H1 (cell line): ENCODE measurements at places on chromosomes 13 and 19.

GRCh38 chr13:67147342-67148133 is 82.6 kb downstream of the PCDH9 start:
- no peak for DNase-seq

DNA sequence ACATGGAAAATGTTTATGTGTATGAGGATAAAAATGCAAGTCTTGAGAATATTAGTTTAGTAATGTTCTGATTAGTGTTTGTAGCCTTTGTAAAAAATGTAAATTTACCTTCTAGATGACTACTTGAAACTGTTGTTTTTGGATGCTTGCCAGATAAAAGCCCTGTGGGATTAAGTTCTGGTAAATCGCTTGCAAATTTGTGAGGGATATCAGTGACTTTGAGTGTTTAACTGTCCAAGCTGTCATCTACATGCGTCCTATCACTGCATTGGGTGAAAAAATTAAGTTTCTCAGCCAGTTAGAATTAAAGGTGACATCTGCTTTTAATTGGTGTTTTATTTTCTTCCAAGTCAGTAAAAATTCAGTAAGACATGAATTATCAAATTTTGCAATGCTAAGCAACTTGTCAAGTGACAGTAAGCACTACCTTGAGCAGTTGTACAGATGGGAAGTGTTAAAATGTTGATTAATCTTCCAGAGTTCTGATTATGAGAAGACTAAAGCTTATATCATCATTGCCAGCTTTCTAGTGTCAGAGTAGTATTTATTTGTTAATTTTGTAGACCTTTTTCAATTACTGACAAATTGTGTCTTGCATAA is 88.0 kb downstream of the PCCA start:
- DNase-seq, result no peak

DNA sequence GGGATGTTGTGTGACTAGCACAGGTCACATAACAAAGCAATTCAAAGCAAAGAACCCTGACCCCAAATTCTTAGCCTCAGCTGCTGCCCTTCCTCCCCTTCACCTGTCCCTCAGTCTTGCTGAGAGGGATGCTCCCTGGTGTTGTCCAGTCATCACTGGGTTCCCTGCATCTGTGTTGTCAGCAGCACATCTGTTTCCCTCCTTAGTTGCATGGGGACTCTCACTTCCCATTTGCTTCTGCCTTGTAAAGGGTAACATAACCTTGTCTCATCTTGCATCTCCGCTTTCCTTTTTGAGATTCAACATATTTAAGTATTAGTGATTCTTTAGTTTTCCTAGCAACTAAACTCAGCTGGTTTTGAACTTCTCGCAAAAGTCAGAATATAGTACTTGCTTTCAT is 54.0 kb downstream of the SPATA13 start:
- no peak for DNase-seq

- DNase-seq, result no peak
These were observed 22.5 kb downstream of the OBI1 start for GRCh38 chr13:78636495-78636894.

DNA sequence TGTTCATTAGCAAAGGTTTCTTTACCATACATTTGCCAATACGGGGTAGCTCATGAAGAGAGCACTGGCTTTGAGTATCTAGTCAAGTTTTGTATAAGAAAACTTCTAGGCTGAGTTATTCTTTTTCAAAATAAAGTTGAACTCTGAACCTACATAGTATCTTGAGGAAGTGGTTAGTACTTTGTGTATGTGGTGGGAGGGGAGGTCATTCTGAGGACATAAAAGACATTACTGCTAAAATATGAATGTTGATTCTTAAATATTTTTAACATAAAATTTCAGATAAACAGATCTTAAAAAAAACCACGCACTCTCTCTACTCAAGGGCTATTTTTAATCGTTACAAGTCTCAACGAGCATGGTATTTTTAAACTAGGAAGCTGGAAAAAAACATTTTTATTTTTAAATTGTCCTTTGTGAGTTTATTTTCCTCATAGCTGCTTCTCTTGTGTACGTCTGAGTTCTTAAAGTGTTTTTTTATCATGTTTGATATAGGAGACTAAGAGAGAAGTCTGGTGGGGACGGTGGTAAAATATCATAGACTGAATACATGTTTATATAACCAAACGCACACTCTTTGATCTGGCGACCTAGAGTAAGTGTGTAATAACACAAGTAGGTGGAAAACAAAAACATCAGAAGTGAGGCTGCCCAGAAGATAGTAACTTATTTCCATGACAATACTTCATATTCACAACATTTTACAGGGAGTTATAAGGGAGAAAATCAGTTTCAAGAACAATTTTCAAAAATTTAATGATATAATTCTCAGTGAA is 118.0 kb upstream of the POSTN start:
- DNase-seq, result no peak

GRCh38 chr19:54902061-54902460 is 3.9 kb upstream of the NCR1 start:
- DNase-seq, result no peak

- DNase-seq, result no peak
These were observed 7.3 kb downstream of the PTGER1 start for GRCh38 chr19:14467816-14468215.

DNA sequence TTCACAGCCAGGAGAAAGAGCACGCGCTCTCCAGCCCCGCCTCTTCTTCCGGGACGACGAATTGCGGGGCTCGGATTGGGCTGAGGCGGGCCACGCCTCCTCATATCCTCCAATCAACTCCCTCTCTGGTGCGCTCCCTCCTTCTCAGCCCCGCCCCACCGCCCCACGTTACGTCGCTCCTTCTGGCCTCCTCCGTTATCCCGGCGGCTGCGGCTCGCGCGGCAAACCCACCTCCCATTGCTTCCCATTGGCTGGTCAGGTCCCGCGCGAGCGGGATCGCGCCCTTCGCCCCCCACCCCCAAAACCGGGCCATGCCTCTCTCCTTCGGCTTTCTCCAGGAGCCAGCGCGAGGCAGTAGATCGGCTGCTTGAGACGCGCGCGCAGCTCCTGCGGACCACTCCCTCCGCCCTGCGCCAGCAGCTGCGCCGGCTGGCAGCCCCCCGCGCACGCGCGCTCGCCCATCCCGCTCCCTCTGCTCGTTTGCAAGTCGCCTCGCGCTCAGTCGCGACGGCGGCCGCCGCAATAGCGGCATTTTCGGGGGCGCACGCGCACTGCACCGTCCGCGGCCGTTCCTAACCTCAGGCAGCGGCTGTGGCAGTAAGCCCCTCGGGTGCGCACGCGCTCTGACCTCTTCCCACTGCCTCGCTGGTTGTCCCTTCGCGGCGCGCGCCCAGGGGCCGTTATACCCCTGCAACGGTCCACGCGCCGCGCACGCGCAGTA is 512 bp upstream of the ARHGAP35 start:
- peak; percentile 95 for DNase-seq

DNA sequence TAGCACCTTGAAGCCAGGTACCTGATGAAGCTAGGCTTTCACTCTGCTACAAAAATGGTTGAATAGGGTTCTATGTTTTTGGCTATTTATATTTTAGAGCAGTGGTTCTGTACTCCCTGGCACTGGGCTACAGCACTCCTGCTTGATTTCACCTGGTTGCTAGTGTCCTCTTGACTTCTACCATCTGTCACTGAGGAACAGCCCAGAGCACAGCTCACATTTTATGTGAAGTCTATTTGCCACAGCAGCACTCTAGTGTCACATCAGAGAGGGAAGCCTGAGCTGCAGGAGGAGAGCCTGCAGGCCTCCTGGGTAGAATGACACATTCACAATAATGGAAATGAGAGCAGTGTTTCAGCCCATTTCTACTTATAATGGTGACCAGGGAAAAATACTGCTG is 184.2 kb downstream of the ZNF486 start:
- DNase-seq, result no peak

DNA sequence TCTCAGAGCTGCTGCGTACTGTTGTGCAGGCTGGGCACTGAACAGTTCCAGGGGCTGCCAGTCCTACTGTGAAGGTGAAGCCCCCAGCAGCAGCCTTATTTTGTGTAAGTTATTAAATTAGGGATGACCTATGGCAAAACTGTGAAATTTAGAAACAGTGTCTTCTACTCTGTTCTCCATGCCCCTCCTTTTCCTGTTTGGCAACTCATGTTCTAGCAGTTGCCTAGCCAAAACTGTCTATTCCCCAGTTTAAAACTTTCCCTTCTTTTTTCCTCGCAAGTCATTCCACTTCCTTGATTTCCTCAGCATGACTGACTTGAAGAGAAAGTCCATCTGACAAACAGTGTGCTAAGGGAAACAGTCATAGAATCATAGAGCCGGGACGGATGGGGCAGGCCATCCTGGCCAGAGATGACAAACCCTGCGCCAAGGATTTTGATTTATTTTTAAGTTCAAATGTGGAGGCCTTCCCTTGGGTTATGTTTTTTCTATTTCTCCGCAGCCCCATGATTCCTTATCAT is 78.1 kb upstream of the OLFM4 start:
- no peak for DNase-seq

GRCh38 chr19:17259118-17259780 is 5.3 kb downstream of the USHBP1 start:
- no peak for DNase-seq

DNA sequence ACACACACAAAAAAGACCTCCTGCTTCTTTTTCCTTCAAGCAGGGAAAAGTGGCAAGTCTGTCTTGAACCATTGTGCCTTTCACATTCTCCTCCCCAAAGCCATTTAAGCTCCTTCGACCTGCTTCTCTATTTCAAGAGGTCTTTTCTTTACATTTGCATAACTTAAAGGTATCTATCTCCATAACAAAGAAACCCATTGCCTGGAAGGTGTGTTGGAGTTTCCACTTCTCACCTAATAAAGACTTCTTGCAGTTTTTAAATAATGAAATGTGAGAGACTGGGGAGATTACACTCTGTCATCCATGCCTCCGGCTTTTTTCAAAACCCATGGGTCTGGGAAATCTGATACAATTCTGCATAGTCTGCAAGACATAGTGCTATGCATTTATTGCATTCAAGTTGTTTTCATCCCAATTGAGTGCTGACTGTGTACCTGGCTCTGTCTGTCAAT is 41.8 kb upstream of the NBEA start:
- DNase-seq, result peak; percentile 53

GRCh38 chr19:2912306-2912705 is 11.6 kb downstream of the ZNF57 start:
- DNase-seq, result no peak

GRCh38 chr13:76929851-76930374 is 18.4 kb upstream of the ACOD1 start:
- DNase-seq, result no peak
